ENCODE measurements at places on chromosomes 16 and 17.
A peak's percentile ranks its signal among the peaks of the same experiment; 100 is the strongest.

- DNase-seq = no peak
These were observed 20.1 kb downstream of the MINK1 start for GRCh38 chr17:4853208-4853671.

GRCh38 chr17:37016780-37017179 is 68.0 kb downstream of the AATF start:
- no peak for DNase-seq

DNA sequence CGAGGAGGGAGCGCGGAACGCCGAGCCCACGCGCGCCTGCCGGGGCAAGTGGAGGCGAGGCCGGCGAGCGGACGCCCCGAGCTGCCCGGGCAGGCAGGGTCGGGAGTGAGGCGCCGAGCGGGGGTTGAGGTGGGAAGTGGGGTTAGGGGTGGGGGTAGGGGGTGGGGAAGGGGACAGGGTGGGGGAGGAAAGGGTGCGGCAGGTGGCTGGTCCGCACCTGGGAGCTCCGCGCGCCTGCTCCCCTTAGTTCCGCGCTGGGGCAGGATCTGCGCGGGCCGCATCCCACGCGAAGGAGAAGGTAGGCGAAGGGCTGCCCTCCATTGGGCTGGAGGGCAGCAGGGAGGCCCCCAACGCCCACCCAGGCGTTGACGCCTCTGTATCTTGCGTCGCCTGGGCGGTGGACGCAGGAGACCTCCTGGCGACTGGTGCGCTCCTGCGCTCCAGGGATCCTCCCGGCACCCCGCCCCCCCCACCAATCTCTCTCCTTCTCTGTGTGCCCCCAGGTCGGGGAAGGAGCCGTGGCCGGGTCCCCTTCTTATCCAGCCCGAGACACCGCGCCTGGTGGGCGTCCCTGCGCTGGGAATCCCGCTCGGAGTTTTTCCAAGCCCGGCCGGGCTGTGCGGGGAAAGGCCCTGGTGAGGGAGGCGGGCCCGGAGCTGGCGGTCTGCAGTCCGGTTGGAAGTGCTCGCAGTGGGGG is 51.3 kb upstream of the AMZ2 start:
- DNase-seq = peak; percentile 26

- no peak for DNase-seq
These were observed 203.5 kb downstream of the RBFOX3 start for GRCh38 chr17:79407385-79407784.

DNA sequence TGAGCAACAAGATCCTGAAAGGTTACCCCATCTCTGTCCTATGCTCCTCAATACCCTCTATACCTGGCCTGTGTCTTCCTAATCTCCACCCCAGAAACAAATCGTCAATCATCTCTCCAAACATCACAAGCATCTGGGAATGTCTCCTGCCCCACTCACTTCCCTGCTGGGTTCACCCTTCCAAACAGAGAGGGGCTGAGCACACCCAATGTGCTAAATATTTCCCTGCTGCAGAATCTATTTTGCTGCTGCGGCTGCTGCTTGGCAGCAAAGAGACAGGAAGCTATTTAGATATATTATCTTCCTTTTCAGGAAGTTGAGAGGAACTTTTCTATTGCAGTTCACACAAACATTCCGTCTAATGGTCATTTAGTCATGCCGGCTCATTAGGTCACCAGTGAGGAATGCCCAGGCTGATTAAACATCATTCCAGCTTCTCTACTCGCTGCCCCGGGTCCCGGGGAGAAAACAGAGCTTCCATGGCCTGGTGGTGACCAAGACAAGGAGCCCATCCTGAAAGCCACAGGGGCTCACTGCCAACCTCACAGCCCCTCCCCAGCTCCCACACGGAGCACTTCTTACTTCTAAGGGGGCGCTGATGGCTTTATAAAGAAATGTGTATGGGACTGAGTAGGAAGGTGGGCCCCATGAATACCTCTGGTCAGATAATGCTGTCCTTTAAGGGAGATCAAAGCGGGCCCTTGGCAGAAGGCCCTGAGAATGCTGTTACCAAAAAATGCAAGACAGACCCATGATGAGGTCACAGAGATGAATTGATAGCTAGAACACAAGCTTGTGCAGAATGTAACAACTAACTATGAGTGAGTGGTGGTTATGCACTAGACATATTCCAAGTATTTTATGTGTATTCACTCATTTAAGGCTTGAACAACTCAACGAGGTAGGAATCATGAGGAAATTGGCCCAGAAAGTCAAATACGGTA is 218.3 kb downstream of the SOX9 start:
- DNase-seq = peak; percentile 69

GRCh38 chr16:50821586-50821985 is 79.7 kb downstream of the CYLD start:
- DNase-seq = no peak

DNA sequence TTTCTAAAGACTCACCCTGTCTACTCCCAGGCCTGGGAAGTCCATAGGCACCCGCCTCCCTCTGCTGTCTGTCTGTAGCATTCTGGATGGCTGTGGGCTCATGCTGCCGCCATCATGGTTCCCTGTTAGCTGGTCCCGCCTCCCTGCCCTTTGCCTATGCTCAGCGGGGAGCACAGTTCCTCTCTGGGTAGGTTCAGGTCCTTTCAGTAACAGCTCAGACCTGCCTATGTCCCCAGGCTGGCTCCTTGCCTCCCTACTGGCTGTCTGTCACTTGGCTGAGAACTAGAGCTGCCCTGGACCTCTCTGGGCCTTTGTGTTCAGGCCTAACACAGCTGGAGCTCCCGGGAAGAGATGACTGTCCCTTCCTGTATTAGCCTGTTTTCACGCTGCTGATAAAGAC is 317.9 kb downstream of the SNX29 start:
- no peak for DNase-seq

DNA sequence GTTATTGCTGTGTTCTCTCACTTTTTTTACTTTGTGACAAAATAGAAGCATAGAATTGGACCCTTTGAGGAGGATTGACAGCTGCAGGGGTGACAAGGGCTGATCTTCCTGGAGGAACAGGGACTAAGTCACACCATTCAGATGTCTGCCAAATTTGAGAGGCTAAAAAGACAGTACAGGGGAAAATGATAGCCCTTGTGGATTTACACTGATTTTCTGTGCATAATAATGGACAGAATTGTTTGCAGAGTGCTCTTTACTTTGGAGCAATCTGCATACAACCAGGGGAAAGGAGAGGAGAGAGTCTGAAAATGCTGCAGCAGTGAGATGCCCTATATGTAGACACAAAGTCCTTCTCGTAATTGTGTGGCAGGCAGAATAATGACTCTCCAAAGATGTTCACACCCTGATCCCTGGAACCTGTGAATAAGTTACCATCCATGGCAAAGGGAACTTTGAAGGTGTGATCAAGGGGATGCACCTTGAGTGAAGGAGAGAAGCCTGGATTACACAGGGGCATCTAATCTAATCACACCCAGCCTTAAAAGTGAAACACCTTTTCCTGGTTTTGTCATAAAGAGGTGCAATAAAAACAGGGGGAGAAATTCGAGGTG is 221.4 kb upstream of the CPHXL start:
- DNase-seq = peak; percentile 63

DNA sequence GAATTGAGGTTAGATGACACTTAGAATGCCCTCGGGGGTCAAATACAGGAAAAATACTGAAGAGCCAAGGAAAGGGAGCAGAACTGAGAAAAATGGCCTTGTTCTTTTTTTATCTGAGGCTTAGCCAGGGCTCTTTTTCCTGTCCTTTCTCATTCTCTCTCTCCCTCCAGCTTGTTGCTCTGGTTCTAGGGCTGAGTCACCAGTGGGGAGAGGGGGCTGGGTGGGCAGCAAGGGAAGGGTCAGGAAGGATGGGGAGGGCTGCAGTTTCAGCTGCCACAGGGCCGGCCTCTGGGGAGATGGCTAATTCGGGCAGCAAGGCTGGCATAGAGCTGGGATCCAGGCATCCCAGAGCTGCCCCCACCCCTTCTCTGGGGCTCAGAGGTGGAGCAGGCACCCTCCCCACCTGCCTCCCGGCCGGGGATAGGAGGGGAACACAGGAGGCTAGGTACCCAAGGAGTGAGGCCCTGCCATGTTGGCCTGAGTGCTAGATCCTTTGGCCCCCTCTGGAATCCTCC is 3.9 kb downstream of the ITGA3 start:
- no peak for DNase-seq

DNA sequence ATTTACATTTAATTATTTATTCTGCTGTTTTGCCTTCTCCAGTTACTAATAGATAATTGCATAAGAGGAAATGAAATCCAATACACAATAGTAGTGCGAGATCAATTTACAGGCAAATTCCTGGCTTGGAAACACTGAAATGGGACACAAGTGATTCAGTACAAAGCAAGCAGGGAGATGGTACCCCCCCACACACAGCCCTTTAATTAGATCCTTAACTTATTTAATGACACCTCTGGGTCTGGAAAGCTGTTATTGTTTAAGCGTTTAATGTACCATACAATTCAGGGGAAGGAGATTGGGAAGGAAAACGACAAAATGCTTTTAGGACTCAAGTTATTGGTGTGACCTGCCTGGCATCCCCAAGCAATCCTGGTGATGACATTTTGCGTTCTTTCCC is 318.2 kb downstream of the NPIPA8 start:
- DNase-seq = no peak

DNA sequence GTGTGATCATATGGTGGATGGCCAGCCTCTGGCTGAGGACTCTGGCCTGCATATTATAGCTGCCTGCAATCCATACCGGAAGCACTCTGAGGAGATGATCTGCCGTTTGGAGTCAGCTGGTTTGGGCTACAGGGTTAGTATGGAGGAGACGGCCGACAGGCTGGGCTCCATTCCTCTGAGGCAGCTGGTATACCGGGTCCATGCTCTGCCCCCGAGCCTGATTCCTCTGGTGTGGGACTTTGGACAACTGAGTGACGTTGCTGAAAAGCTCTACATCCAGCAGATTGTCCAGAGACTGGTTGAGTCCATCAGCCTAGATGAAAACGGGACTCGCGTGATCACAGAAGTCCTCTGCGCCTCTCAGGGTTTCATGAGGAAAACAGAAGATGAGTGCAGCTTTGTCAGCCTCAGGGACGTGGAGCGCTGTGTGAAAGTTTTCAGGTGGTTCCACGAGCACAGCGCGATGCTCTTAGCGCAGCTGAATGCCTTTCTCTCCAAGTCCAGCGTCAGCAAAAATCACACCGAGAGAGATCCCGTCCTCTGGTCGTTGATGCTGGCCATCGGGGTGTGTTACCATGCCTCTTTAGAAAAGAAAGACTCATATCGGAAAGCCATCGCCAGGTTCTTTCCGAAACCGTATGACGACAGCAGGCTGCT is 69.0 kb upstream of the ENDOV start:
- no peak for DNase-seq
